ENCODE measurements at places on chromosomes 16 and 17.
A peak's percentile ranks its signal among the peaks of the same experiment; 100 is the strongest.

- DNase-seq, result no peak
Measured at GRCh38 chr17:15096511-15096910, 168.6 kb downstream of the PMP22 start.

DNA sequence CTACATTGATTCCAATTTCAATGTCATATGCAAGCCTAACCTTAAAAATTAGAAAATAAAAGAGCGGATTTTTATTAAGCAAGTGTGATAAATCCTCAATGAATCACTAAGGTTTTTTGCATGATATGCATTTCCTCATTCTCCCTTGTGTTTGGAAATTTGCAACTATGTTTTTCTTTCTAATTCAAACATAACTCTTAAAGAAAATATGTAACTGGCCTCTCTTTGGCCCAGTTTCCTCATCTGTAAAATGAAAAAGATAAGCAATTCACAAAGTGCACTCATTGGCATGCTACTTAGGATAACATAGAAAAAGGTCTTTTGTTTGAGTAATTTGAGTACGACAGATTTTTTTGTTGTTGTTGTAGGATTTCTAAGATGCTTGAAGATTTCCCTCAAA, 295.5 kb downstream of the CDH11 start:
- no peak for DNase-seq

GRCh38 chr16:79836144-79836543, 235.6 kb upstream of the MAF start:
- no peak for DNase-seq

DNA sequence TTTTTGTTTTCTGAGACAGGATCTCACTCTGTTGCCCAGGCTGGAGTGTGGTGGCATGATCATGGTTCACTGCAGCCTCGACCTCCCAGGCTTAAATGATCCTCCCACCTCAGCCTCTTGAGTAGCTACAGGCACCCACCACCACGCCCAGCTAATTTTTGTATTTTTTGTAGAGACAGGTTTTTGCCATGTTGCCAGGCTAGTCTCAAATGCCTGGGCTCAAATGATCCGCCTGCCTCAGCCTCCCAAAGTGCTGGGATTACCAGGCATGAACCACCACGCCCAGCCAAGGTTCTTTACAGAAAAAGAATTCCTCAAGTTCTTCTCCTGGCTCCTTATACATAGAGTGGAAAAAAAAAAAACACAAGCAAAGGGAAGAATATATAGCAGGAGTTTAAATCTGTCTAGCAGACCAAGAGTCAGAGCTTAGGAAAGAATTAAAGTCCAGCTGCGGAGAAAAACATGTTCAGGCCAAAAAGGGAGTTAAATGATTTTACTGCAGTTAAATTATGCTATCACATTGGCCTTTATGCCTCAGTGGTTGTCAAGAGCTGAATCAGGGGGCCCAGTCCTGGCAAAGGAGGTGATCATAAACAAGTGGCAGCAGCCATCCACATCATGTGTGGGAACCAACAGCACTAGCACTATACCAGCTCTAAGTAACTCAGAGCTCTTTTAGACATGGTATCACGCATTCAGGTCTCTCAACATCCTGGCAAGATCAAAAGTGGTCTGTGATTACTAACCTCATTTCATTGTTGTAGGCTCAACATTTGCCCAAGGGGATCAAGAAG, 39.3 kb downstream of the LIG3 start:
- no peak for DNase-seq

DNA sequence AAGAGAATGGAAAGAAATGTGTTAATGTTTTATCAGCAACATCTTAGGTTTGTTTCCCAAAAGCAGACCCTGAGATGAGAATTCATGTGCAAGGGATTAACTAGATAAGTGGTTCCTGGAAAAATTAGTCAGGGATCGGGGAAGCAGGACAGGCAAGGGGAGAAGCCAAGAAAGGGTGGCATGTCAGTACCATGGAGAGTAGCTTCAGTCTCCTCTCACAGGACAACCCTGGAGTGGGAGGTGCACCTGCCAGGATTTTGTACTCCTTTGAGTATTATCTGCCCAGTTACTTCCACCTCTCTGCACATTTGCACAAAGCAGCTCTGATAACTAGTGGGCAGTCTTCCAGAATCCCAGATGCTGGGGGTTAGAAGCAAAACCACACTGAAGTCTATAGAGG, 117.0 kb downstream of the RGS9 start:
- DNase-seq, result no peak

DNA sequence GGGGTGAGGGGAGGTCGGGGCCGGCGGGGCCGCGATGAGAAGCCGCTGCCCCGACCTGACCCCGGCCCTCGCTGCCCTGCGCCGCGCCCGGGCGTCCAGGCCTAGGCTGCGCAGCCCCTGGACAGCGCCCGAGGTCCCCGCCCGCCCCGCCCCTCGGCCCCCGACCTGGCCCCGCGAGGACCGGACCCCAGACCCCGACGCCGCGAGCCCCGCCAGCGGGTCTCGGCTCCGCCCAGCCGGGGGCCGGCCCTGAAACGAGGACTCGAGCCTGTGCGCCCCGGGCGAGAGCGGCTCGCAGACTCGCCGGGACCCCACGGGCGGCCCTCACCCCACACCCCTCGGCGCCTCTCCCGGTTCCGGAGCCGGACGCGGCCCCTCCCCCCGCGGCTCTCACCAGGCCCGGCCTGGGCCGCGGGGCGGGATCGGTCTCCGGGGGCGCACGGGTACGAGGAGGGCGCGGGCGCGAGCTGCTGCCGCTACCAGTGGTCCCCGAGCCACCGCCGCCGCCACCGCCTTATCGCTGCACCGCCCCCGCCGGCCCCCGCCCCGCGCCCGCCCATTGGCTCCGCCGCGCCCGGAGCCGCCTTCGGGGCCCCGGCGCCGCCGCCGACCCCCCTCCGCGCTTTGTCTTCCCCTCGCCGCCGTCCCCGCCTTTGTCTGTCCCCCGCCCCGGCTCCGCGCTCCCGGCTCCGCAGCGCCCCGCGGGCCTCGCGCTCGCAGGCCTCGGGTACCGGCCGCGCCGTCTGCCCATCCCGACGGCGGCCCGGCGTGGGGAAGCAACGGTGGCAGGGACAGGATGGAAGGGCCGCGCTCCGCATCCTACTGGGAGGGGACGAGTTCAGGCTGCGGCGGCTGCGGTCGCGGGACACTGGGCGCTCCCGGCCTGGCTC, at the start of gene LIMD2:
Gene LIMD2 (minus strand): TSS at position 488 of the 890 bp plus-strand sequence. CDS start 827 bp downstream, outside the sequence.
- peak; percentile 90 for DNase-seq

GRCh38 chr16:15856901-15857698, at the start of gene MYH11:
TSS of gene MYH11 (minus strand) at chr16:15857028. CDS start at chr16:15838252, 18,776 bp downstream.
- DNase-seq, result no peak

DNA sequence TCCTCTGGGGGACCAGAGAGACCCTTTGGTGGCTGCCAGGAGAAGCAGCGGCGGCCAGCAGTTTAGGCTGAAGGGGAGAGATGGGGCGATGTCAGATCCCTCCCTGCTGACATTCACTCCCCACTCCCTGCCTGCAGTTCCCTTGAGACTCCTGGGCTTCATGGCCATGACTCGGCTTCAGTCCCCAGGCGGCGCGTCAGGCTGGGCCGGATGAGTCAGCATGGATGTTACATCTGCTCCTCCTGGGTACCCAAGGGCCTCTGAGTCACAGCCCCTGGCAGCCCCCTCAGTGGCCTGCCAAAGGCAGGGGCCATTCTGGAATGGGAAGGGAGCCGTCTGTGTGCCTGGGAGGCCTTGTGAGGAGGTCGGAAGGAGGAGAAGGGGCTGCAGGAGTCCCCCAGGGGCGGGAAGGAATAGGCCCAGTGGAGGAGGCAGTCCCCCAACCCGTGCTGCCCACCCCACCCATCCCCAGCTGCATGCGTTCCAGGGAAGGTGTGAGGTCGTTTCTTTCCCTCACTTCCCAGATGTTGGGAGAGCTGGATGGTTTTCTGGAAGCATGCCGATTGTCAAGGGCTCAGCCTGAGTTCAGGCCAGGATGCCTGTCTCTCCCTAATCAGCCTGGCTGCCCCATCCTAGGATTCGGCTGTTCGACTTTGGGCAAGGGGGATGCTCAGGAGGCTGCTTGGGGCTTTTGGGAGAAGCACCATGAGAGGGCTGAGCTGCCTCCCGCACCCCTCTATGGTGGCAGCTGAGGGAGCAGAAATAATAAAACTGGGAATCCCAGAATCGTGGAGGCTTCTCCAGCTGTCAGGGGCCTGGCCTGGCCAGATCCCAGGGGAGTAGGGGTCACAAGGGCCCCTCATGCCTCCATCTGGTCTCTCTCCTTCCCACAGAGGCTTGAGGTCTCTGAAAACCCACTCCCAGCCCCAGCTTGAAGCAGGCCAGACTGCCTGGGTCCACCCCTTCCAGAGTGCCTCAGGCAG, 9.7 kb downstream of the RHBDL3 start:
- no peak for DNase-seq

DNA sequence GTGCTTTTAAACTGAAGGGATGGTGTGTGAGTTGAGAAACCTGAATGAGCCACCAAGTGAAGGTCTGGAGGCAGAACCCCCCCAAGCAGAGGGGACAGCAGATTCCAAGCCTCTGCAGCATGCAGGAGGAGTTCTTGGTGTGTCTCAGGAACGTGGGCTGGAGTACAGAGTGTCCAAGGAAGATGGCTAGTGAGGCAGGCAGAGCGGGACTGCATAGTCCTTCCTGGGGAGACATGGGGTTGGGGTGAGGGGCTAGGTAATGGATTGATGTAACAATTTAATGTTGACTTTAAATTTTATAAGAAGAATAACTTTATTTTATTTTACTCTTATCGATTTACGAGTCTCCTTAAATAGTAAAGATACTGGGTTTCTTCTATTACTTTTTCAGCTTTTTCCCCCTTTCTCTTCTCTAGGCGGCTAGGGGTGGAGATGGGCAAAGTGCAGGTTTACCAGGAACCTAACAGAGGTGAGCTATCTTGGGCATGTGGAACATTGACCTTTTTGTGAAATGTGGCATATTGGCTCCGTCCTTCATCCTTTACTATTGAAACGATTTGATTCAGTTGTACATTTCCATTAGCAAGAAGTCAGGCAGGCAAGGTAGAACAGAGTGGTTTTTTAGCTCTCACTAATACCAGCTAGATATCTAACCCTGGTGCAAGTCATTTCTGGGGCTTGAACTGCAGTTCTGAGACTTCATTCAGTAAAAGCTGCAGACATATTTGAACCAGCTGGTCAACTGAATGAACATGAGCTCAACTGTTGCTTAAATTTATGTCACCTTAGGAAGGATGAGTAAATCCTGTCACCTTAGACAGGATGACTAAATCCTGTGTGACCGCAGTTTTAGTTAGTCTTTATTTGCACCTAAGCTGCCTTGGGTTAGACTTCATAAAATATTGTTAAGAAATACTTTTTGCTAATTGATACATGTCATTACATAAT, 9.2 kb downstream of the PRPSAP2 start:
- DNase-seq, result no peak

- DNase-seq, result no peak
Measured at GRCh38 chr17:12098568-12098967, 77.9 kb downstream of the MAP2K4 start.

DNA sequence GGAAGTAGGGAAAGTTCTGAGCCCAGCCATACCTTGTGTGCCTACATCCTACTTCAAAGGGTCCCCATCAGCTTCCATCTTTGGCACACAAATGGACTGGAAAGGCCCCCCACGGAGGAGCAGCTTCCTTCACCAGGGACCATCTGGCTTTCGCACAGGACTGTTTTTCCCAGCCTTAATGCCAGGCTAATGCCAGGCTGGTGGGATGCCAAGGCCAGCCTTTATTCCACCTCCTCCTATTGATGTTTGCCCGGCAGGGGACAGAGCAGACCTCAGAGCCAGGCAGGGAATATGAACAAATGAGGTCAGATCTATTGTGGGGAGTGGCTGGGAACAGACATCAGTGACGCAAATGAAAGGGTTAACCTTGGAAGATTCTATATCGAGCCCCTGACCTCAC, 5.7 kb downstream of the GPR179 start:
- DNase-seq, result no peak

DNA sequence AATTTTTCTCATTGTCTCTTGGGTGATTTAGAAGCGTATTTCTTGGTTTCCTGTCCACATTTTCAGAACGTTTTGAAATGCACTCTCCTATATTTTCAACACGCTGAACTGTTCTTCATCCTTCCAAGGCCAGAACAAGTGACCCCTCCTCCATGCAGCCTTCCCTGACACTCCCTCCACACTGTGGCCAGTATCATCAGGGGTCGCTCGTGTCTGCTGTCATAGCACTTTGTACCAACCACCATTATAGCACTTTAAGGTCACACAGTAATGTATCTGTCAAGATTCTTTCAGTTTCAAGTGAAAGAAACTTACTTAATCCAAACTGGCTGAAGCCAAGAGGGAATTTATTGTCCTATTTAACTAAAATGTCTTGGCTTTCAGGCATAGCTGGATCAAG, 17.5 kb upstream of the IL21R start:
- DNase-seq, result no peak

GRCh38 chr17:31308372-31309334, 5.2 kb downstream of the EVI2B start:
- DNase-seq, result no peak

DNA sequence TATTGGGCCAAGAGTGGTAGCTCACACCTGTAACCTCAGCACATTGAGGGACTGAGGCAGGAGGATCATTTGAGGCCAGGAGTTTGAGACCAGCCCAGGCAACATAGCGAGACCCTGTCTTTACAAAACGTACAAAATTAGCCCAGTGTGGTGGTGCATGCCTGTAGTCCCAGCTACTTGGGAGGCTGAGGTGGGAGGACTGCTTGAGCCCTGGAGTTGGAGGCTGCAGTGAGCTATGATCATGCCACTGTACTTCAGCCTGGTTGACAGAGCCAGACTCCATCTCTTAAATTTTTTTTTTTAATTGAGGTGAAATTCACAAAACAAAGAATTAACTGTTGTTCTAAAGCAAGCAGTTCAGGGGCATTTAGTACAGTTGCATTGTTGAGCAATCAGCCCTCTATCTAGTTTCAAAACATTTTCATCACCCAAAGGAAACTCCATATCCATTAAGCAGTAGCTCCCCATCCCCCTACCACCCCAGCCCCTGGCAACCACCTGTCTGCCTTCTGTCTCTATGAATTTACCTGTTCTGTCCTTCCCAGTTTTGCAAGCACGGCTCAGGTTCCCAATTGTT, 15.6 kb downstream of the SNX29 start:
- no peak for DNase-seq

- no peak for DNase-seq
Measured at GRCh38 chr17:67021196-67021595, 23.2 kb upstream of the CACNG1 start.

DNA sequence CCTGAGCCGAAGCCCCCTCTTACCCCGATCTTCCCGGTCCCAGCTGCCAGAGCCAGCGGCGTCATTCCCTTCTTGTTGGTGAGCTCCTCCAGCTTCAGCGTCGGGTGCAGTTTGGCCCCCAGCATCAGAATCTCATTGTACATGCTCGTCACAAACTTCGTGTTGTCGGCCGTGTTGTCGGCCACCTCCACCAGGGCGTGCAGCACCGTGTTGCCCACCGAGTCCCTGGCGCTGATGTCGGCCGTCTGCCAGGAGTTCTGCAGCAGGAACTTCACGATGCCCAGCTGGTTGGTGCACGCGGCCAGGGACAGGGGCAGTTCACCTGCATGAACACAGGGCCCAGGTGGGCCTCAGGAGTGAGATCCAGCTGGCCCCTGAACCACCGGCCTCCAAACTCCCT, 19.4 kb downstream of the TRPV1 start:
- DNase-seq, result no peak

- no peak for DNase-seq
Measured at GRCh38 chr16:70588565-70588964, 57.8 kb upstream of the IL34 start.
